CD4-positive, alpha-beta T cell treated with Interleukin-10 for 1 hour (primary cell): ENCODE measurements at places on chromosomes 4 and X.

DNA sequence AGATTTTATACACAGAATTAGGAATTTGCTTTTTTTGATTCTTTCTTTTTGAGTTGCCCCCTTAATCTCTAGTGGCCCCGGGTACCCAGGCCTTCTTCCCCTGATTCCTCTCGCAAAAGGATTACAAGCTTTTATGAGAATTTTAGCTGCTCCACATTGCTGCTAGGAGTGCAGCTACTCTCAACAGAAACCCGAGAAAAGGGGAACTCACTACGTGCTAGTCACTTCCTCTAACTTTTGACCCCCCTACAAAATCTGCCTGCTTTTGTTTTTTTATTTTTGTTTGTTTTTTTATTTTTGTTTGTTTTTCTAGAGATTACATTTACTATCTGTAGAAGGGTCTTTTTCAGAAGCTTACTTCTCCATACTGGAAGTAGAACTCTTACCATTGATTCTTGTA is 64.1 kb downstream of the ZNF81 start:
- no peak for DNase-seq

- DNase-seq: no peak
Measured at GRCh38 chr4:175460414-175460813, 351.6 kb downstream of the GPM6A start.

GRCh38 chr4:173360587-173361221 is 10.1 kb upstream of the SAP30 start:
- no peak for DNase-seq

- DNase-seq: no peak
Measured at GRCh38 chr4:31045724-31046318, 325.7 kb downstream of the PCDH7 start.

DNA sequence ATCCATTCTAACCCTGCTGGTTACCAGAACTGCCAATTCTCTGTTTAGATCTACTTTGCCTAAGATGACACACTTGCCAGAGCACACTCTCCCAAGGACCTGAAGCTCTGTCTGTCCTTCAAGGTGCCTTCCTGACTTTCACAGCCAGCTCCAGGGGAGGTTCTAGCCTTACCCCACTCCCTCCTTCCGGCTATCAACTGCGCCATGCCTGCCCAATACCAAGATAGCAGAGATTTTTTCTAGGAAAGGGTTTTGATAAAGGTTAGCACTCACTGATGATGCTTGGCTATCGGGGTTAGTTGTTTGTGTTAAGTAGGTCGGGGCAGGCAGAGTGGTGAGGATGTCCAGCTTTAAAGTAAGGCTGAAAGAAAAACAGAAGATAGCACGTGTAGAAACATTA is 14.3 kb downstream of the ALPK1 start:
- DNase-seq: no peak

DNA sequence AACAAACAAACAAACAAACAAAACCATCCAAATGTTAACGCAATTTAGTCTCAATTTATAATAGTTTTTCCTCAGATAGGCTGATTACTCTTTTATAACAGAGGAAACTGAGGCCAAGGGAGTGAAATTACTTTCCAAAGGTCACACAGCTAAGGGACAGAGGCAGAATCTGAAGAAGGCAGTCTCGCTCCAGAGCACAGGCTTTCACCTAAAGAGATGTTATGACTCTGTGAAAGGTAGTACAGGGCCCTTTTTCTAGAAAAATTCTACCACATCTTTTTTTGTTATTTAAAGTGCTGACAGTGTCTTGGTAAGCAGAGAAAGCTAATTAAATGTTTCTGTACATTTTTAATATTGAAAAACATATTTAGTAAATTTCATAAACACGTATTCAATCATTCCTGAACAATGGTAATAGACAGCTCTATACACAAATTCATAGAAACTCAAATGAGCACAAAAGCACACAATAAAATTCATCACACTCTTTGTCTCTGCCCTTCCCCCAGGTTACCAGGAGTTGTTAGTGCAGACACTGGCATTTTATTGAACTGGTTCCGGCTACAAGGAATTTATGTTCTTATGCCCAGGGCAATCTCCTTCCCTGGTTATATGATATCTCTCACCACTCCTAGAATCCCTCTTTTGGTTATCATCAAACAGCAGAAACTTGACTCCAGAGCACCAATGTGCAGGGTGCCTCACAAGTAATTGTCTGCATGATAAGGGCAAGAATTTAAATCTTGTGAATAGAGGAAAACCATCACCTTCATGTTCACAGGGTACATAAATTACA is 7.7 kb upstream of the APBB2 start:
- no peak for DNase-seq

- DNase-seq: no peak
Measured at GRCh38 chrX:155745792-155746191, 133.0 kb upstream of the TMLHE start.

DNA sequence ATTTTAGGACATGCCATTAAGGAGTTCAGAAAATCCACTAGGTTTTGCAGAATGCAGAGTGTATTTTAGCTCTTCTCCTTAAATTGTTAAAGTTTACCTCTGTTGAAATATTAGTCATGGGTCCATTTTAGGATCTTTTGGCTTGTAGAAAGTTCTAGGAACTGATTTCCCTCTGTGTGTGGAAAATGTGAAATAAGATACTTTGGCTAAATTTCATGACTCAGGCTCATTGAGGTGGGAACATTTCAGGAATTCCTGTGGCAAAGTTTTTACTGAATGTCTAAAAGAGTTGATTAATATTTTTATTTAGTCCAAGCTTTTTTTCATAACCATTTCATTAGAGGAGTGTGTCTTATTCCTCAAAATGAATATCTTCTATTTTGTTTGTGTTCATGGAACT is 7.0 kb downstream of the FHIP1A start:
- DNase-seq: no peak

GRCh38 chrX:155637714-155638113 is 25.0 kb upstream of the TMLHE start:
- no peak for DNase-seq

- DNase-seq: no peak
Measured at GRCh38 chr4:139576219-139576618, 20.2 kb upstream of the SETD7 start.

- DNase-seq: no peak
Measured at GRCh38 chr4:7389101-7389701, 45.5 kb downstream of the PSAPL1 start.

GRCh38 chr4:80101071-80101791 is 28.2 kb upstream of the ANTXR2 start:
- DNase-seq: no peak
